NCI-H1105 treated with DMSO at 0.1 percent for 48 hours (cell line): ENCODE measurements at places on chromosomes 12 and 14.
A peak's percentile ranks its signal among the peaks of the same experiment; 100 is the strongest.

- DNase-seq = no peak
These were observed 35.5 kb upstream of the RFLNA start for GRCh38 chr12:124259154-124260066.

GRCh38 chr14:52412426-52412825, 98.3 kb downstream of the PTGER2 start:
- DNase-seq = no peak

DNA sequence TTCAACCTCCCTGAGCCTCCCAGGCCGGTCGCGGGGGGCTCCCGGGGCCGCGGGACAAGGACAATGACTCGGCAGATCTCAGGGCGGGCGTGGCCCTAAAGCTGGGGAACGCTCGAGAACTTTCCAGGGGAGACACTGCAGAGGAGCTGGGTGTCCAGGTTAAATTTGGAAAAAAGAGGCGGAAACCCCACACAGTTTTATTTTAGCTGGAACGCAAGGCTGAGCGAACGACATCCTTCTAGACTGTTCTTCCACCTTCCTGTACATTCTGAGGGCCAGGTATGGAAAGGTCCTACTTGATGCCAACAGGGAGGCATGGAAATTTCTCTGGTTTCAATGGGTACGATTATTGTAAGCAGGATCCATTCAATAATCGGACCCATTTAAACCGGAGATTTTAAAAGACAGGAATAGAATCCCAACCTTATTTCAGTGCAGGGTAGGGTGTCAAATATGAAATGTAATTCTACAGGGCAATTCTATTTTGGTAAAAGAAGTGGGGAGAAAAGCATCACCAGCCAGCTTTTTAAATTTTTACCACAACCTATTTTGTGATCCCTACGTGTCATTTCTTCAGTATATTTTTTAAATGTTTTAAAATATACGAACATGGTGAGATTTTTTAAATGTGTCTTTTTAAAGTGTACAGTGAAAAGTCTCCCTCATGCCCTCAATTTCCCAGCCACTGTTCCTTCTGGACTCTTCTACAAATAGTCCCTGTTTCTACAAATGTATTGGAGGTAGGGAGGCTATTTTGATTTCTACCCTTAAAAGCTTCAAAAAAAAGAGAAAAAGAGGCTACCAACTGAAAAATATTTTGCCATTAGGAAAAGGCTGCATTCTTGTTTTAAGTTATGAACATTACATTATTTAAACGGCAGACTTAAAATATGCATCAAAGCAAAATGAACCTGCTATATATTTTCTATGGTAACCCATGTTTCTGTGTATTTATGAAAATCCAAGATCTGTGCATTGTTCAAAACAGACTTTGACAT, 1.1 kb upstream of the UBC start:
- DNase-seq = no peak

GRCh38 chr14:21735639-21736307, 62.2 kb upstream of the OR4E1 start:
- no peak for DNase-seq

GRCh38 chr12:52884526-52885293, 20.2 kb downstream of the KRT8 start:
- peak; percentile 35 for DNase-seq

- DNase-seq = no peak
These were observed 18.1 kb downstream of the GPATCH2L start for GRCh38 chr14:76169776-76170175.

- no peak for DNase-seq
These were observed 25.9 kb upstream of the EDDM3A start for GRCh38 chr14:20719777-20720176.

DNA sequence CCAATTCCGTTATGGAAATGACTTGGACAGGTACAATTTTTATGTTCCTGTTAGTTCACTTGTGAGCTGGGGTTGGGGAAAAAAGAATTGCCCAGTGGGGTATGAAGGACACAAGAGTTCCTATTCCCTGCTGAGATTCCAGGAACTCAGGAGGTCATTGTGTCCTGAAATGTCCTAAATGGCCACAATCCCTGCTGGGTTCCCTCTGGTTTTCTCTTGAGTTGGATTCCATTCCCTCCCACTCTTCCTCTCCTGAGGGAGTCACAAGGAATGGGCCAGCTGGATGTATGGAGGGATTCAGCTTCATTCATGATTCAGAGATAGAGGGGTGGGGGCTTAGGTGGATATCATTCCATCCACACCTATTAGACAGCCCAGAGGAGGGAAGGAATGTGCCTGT, 34.5 kb upstream of the DCD start:
- no peak for DNase-seq

DNA sequence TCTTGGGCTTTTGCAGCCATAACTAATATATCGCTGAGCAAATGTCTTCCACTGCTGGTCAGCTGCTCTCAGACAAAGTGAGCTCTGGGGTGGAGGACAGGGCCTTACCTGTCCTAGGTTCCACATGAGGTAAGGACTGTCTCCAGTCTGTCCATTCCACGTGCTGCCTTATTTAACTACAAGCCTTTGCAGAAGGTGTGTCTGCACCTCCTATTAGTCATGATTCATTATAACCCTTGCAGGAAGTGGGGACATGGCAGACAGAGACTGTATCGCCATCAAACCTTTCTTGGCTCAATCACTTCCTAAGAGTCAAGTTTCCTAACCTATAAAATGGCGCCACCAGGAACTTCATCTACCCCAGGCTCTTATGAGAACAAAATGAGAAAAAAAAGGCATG, 46.9 kb downstream of the SLC25A47 start:
- DNase-seq = no peak

GRCh38 chr12:57766464-57767304, at the start of gene CYP27B1:
TSS of gene CYP27B1 (minus strand) at chr12:57767078. CDS start at chr12:57767041, 37 bp downstream.
- DNase-seq = peak; percentile 38

- DNase-seq = peak; percentile 47
These were observed 1.5 kb downstream of the IRF2BPL start for GRCh38 chr14:77026930-77027537.

DNA sequence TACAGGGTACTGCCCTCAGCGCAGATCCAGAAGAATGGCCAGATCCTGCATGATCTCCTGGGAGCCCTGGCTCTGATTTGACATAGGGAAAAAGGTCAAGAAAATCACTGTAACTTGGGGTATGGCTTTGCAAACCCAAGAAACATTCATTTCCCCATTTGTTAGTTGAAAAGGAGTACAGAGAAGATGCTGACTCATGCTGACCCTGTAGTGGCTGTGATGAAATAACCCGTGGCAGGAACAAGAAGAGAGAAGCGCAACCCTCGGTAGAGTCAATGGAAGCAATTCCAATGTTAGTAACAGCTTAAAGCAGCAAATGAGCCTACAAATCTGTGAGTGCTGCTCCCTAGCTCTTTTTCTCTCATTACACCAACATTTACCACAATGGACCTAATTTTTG, 281.6 kb upstream of the NPAS3 start:
- no peak for DNase-seq

- DNase-seq = no peak
These were observed 6.9 kb upstream of the ACVRL1 start for GRCh38 chr12:51900323-51900889.

DNA sequence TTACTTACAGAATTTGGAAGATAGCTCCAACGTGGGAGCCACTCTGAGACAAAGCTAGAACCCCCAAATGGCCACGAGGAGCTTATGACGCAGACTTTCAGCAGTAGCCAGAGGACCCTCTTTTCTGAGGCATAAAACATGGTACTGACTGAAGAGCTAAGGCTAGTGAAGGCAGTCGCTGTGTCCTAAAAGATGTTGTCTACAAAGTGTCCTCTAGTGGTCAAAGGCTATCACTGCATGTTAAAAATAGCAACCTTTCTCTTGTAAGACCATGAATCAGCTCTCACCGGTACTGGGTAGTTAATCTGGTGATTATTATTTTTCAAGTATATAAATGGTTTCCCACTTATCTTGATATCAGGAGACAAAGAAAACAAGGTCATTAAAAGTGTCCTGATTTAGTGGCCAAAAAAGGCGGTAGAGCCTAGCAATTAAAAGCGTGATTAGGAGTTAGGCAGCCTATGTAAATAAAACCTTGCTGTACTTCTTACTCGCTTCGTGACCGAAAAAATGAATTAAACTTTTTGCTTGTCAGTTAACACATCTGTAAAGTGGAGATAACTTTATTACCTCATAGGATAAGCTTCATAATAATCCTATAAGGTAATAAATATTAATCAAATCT, 47.0 kb upstream of the LGR5 start:
- peak; percentile 95 for DNase-seq

GRCh38 chr14:95006051-95006450, 151.3 kb downstream of the DICER1 start:
- DNase-seq = no peak

DNA sequence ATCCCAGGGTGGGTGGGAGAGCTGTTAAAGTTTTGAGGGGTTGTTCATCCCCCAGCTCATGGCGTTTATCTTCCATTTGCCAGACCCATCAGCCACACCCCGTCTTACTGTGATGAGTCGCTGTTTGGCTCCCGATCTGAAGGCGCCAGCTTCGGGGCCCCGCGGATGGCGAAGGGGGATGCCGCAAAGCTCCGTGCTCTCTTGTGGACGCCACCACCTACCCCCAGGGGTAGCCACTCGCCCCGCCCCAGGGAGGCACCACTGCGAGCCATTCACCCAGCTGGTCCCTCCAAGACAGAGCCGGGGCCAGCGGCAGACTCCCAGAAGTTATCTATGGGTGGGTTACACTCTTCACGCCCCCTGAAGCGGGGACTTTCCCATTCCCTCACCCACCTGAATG, 5.7 kb downstream of the RITA1 start:
- no peak for DNase-seq

DNA sequence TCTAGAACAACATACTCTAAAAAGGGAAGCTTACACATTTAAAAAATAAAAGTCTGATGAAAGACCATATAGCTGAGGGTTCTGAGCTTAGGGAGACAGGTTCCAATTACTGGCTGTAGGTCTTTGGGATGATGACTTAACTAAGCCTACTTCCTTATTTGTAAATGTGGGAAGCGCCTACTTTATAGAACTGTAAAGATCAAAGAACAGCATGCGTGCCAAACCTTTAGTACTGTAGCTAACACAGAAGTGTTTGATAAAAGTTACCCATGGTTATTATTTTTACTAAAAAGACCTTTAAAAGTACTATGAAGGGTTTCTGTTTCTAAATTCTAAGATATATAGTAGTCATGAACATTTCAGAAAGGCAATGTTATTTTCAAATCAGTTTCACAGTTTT, 35.7 kb downstream of the STK38L start:
- no peak for DNase-seq

- DNase-seq = no peak
These were observed 164.5 kb downstream of the STXBP6 start for GRCh38 chr14:24885410-24885913.

GRCh38 chr12:46267825-46268582, 839 bp downstream of the SLC38A1 start:
- peak; percentile 56 for DNase-seq

- DNase-seq = no peak
These were observed 214.9 kb downstream of the PPM1H start for GRCh38 chr12:62720025-62720424.

- no peak for DNase-seq
These were observed 33.9 kb downstream of the TMEM19 start for GRCh38 chr12:71719647-71720370.

DNA sequence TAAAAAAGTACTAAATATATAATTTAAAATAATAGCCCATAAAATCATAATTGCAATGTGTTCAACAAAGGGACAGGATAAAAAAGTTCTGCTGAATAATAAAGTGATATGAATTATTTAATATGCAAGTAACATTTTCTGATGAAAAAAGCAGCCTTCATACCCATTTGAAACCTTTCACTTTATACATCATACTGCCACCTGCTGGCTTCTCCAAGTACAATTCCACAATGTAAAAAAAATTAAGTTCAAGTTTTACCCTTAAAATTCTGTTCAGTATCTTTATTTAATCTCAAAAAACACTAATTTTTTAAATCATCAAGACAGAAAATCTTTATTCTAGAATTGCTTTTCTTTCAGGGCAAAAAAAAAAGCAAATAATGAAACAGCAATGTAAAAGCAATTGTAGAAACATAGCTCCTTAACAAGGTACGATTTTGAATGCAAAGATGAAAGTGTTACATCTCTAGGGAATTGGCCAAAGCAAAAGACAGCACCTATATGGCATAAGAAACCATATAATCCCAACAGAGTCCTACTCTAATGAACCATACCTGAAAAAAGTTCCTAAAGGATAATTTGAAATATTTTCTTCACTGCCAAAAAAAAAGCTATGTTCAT, 15.0 kb downstream of the MDM1 start:
- peak; percentile 61 for DNase-seq

- DNase-seq = peak; percentile 11
These were observed 212.6 kb downstream of the SLC16A7 start for GRCh38 chr12:59808317-59808910.

DNA sequence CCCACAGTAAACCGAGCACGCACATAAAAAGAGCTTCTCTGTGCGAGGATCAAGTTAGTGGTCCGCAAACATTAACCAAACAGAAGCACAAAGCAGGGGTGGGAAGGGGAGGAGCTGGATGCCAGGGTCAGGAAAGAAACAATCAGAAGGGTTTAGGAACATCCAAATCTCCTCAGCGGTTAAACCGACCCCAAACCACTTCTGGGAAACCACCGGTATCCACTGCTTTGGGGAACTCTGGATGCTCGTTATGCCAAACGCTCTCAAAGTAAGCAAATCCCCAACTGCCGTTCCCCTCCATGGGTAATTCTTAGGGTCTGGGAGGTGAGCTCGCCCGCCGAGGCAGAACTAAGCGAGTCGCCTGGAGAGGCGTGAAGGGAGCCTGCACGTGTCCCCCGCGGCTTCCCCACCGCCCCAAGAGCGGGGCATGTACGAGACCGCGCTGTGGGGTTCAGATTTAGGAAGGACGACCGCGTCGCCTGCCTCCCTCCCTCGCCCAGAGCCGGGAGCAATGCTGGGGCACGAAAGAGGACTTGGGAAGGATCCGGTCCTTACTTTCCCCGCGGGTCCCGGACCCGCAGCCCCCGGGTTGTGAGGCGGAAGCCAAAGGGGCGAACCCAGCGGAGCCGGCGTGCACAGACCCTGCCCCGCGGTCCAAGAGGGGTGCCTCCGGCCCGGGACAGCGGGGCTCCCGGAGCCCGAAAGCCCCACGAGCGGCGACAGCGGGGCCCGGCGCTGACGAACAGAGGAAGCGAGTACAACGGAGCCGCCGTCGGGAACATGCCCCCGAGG, 711 bp downstream of the SBNO1 start:
- DNase-seq = peak; percentile 24

DNA sequence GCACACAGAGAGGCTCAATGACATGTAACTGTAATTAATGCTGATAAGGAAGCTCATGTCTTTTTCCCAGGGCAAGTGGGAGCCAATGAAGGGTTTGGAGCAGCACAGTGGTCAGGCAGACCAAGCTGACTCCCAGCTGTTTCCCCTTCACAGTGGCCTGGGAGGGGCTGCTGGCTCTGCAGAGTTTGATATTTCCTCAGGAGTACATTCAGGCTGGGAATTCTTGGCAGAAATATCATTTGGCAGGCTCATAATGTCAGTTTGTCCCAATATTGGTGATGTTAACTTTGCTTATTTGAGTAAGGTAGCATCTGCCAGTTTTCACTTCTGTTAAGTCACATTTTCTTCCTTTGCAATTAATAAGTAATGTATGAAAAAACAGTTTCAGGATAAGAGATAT, 247.0 kb downstream of the EMP1 start:
- no peak for DNase-seq

DNA sequence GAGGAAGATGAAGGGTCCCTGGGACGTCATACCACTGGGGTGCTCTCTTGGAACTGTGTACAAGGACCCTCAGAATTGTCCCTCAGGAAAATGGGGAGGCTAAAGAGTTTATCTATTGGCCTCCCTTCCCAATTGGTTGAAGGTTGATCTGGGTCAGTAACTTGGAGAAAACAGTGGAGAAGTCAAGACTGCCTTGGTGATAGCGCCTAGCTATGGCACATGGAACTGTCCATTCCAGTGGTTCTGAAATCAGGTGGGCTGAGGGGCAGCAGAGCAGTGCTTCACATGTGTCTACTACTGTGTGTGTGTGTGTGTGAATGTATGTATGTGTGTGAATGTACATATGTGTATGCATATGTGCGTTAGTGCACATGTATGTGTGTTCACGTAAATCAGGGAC, 316.1 kb downstream of the AACS start:
- no peak for DNase-seq
